ENCODE measurements at places on chromosomes 12 and 14. TPM values are rescaled to one million over a fixed set of nuclear protein-coding genes. Genes with fewer than 3 reads are reported as not detected.

DNA sequence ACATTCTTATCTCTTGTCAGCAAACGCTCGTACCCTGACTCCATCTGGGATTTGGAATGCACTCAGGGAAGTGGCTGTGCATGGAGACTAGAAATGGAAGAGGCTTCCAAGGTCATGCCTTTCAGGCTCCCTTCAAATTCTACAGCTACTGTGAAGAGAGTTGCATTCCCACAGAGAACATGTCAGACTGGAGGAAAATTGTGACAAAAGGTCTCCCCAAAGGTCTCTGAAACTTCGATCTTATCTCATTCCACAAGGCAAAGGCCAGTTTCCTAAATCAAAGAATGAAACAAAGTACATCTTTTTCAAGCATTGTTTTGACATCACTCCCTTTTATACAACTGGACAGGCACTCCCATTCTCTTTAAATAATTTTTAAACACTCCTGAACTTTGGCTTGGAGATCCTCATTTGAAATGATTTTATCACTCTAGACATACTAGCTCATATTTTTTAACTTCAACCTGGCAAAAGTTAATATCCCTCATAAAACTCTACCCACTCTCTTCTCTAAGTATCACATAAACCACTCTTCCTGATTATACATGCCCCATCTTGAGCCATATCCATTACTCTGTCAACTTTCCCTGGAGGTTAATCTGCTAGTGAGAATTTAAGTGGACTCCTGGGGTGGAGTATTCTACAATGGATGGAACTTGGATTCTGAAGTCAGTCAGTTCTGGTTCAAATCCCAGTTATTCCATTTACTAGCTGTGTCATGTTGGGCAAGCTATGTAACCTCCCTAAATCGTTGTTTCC, 218.1 kb upstream of the HMGA2 start:
- DNase-seq = no peak

DNA sequence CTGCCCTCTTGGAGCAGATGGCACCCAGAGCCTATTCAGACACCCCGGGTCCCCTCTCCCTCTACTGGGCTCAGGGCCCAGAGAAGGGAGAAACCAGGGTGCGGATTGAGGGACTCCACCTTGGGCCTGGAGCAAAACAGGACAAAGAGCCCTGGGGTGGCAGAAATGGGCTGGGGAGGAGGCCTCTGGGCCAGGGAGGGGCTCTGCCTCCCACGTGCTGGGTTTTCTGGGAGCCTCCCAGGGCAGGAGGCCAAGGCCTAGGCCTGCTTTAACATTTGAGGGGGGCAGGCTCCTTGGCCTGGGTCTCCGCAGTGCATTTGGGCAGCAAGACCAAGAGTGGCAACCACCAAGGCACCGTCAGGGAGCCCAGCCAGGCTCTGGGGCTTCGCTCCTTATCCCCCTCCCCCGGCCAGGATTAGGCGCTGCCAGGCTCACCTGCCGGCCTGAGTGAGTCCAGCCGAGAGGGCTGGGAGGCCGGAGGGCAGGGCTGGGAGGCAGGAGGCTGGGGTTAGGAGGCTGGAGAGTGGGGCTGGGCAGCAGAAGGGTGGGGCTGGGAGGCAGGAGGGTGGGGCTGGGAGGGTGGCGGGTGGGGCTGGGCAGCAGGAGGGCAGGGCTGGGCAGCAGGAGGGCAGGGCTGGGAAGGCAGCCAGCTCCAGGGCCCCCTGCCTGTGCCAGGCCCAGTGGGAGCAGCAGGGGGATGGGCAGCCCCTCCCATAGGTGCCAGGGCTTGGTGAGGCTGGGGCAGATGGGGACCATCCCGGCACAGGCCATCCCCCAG, 101.8 kb upstream of the EIF5 start:
- DNase-seq = no peak

GRCh38 chr12:104493496-104493895, 36.7 kb downstream of the CHST11 start:
- no peak for DNase-seq

Gene SDR9C7
- polyA plus RNA-seq = not detected

Gene UNC79
- polyA plus RNA-seq = 0.04 TPM

Gene PIWIL1
- polyA plus RNA-seq = not detected

DNA sequence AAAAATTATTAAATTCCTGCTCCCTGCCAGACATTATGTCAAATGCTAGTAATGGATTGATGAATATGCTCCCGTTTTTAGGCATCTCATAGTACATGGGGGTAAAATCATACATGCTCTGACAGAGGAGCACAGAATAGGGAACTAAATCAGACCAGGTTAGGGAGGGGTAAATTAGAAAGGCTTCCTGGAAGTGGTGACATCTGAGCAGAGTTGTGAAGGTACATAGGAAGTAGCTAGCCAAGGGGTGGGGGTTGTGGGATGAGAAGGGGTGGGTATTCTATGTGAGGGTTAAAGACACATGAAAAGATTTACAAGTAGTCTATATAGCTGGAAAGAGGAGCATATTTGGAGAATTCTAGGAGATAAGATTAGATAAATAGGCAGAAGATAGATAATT, 171.7 kb upstream of the FBXO33 start:
- no peak for DNase-seq

Gene KRT2
- not detected for polyA plus RNA-seq
